ENCODE measurements at places on chromosomes 5 and 9. TPM values are rescaled to one million over a fixed set of nuclear protein-coding genes. Genes with fewer than 3 reads are reported as not detected.

The F12 gene
- total RNA-seq: 7.4 TPM

The SPINK13 gene
- total RNA-seq: not detected

The IL3 gene
- total RNA-seq: not detected

The LCN12 gene
- 0.46 TPM for total RNA-seq

The C9orf50 gene
- total RNA-seq: 0.23 TPM

The PAIP1 gene
- total RNA-seq: 150 TPM

The ZNF454 gene
- 10.6 TPM for total RNA-seq

The PDZD2 gene
- total RNA-seq: 30.0 TPM

The ADAMTS13 gene
- 3.5 TPM for total RNA-seq

The PROB1 gene
- 2.8 TPM for total RNA-seq

The ZFP37 gene
- 17.5 TPM for total RNA-seq

The CYLC2 gene
- total RNA-seq: not detected

Measured in diencephalon (tissue), 1 donor.